ENCODE measurements at places on chromosomes 6 and 20. TPM values are rescaled to one million over a fixed set of nuclear protein-coding genes. Genes with fewer than 3 reads are reported as not detected.

Gene PTCRA
- total RNA-seq = not detected

DNA sequence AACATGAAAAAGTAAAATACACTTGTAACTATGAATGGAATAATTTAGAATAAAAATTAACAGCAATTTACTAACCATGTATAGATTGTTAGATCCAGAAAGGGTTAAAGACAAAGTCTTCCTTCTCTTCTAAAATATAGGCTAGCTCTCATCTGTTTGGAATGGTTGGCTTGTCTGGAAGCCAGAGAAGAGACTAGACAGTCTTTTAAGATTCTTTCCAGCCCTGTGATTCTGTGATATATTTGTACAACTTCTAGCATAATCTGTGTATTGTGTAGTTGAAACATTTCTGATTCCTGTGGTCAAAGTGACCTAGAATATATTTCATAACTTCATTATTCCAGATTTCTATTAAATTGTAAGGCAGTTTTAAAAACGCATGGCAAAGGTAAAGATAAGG is 196.6 kb downstream of the UST start:
- DNase-seq = no peak

- no peak for DNase-seq
These were observed 199.9 kb downstream of the TMEM200A start for GRCh38 chr6:130565696-130566095.

Gene BANF2
- not detected for total RNA-seq

Gene AFG1L
- 4.1 TPM for total RNA-seq

Data from PC-3 (cell line).